ENCODE measurements at places on chromosomes 6 and 20.

DNA sequence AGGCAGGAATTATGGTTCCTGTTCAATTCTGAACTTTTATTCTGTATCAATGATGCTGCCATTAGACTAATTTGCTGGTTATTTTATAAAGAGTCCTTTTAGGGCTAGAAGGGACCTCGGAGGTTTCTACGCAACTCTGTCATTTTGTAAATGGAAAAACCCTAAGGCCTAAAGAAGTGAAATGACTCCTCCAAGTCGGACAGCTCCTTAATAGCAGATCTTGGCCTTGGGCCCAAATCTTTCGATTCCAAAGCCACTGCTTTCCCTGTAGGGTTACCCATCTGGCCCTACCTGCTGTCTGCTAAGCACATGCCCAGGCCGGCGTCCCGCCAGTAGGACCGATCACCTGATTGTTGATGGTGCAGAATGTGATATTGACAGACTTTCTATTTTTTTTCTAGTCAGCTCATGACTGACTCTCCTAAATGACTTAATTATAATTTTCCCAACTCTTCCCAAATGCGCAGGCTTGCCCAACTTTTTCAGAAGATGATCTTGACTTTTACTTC, 40.2 kb downstream of the PLEKHG1 start:
- no peak for DNase-seq

- DNase-seq: no peak
Observed at GRCh38 chr6:90460051-90460450, 126.8 kb downstream of the MAP3K7 start.

GRCh38 chr6:38876475-38876874, 161.4 kb downstream of the DNAH8 start:
- no peak for DNase-seq

- DNase-seq: no peak
Observed at GRCh38 chr20:24892931-24893330, 56.1 kb upstream of the CST7 start.

- no peak for DNase-seq
Observed at GRCh38 chr6:77450924-77451323, 12.4 kb downstream of the HTR1B start.

DNA sequence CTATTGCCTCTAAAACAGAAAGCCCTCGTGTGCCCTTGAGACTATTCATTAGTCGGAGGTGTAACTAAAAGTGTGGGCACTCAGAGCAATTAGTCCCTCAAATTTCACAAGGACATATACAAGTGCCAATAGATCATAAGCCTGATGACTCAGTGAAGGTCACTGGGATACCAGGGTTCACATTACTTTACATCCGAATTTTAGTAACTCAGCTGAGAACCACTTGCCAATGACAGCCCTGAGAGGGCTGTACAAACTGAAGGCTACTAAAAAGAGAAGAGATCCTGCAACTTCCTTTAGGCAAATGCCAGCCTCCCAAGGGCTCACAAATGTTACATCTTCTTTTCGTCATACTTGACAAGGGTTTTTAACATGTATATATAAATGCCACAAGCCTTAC, 369.6 kb downstream of the TENT5A start:
- no peak for DNase-seq

- DNase-seq: no peak
Observed at GRCh38 chr6:40668203-40668602, 81.0 kb upstream of the LRFN2 start.

DNA sequence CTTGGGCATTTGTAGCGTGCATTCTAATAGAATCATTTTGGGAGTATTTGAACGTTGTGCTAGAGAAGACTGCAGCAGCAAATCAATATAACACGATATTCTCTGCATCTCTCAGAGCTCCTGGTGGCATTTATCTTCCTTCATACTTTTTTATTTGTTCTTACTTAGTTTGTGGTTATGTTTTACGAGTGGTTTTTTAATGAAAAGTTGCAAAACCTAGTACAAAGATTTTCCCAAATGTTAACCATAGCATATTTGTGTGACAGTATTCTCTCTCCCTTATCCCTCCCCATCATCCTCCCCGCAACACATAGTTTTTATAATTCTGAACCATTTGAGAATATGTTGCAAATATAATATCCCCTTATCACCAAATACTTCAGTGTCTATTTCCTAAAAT, 50.4 kb downstream of the JARID2 start:
- no peak for DNase-seq

DNA sequence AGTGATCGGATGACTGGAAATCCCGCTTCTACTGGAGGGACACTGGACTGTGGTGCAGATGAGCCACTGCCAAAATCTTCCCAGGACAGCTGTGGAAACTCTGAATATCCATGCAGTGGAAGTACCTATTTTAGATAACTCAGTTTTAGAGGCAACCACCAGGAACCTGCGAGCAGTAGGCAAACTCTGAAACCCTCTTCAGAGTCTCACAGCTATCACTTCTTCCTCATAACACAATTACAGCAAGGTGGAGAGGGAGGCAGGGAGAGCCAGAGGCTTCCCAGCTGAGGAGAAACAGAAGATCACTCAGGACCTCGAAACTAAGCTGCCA, 322.8 kb upstream of the NT5E start:
- no peak for DNase-seq

- DNase-seq: no peak
Observed at GRCh38 chr6:41028561-41029412, 10.2 kb downstream of the UNC5CL start.

DNA sequence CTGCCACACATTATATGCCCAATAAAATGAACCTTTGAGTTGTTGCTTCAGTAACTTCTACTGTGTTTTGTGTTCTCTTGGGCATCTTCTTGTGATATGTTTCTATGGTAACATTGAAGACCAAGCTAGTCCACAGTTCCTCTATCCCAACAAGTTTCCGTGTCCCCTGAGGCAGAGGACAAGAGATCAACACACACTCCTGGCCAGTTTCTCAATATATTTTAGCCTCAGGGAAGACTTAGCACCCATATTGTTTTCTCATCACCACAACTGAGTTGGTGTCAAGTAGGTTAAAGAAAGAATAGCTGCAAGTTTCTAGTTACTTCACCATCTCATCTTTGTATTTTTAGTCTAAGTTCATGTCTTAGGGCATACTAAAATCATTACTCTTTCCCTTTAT, 277.5 kb downstream of the UST start:
- no peak for DNase-seq

DNA sequence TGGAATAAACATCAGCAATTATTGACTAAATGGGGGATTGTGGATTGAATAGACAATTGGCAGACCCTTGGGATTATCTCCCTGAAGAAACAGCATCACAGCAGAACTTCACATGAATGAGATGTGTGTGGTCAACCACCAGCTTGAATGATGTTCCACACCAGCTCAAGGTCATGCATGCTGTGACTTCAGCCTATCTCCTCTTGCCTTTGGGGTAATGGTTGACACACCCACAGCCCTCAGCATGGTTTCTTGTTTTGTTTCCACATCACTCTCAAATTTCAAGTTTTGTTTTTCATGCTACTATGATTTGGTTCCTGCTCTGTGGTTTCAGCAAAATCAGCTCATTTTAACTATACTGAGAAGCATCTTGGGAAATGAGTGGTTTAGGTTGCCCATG, 94.3 kb downstream of the PAK5 start:
- no peak for DNase-seq

- DNase-seq: peak; percentile 66
Observed at GRCh38 chr6:37731888-37732287, 34.2 kb upstream of the MDGA1 start.

GRCh38 chr20:25324412-25324811, 66.2 kb downstream of the ABHD12 start:
- DNase-seq: no peak

DNA sequence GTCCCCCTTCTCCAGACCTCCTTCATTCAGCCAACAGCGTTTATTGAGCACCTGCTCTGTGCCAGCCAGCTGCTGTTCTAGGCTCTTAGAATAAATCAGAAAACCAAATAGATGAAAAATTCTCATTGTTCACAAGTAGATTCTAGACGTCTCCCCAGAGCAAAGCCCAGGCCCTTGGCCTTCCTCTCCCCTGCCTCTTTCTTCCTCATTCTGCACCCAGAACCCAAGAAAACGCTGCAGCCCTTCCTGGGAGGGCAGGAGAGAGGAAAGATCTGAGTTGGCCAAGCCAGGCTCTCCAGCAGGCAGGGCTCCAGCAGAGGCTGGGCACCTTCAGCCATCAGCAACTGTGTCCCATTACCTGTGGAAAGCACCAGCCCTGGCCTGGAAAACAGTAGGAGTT, 12.0 kb upstream of the BPI start:
- no peak for DNase-seq

DNA sequence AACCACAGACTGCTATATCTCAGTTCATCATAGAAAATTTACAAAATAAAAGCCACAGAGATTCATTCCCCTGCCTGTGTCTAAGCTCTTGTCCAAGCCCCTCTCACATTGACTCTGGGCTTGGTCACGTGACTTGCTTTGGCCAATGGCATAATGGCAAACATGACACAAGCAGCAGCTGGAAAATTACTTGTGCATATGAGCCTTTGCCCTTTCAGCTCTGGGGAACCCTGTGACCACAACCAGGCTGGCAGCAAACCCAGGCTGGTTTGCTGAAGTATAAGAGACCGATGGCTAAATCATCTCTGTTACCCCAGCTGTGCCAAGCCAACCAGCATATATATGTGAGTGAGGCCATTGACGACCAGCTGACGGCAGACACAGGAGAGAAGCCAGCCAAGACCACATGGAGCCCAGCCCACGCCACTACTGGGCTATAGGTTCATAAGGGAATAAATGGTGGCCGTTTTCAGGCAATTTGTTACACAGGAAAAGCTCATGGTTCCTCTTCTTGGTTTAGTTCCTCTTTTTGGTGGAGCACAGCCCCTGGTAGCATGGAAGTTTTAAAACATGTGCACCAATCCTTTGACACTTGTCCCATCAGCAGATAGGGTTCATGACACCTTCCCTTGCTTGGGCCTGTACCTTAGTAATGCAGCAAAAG, 31.8 kb upstream of the RSPO4 start:
- DNase-seq: no peak

- DNase-seq: no peak
Observed at GRCh38 chr6:139521338-139521737, 146.9 kb upstream of the CITED2 start.

DNA sequence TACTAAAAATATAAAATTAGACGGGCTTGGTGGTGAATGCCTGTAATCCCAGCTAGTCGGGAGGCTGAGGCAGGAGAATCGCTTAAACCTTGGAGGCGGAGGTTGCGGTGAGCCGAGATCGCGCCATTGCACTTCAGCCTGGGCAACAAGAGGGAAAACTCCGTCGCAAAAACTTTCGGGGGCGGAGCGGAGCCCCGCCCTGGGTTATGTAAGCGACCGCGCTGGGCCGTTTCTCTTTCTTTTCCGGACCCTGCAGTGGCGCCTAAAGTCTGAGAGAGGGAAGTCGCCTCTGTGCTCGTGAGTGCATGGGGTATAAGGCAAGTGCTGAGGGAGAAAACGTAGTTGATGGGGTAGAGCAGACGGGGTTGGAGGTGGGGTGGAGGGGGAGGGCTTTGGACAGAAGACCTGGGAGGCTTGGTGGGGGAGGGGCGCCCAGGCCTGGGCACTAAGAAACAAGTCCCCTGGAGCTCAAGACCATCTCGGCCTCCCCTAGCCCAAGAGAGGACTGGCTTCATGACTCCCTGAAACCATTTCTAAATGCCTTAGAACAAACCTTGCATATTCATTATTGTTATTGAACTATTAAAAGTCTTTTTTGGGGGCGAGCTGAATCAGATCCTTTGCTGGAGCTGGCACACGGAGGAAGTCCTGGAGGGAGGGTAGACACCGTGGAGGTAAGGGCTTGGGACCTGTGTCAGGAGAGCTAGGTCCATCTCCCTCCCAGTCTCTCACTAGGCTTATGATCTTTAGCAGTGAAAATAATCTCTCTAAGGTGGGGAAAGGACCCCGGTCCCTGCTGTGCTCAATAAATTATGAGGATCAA, 2.7 kb upstream of the MICA start:
- DNase-seq: no peak

DNA sequence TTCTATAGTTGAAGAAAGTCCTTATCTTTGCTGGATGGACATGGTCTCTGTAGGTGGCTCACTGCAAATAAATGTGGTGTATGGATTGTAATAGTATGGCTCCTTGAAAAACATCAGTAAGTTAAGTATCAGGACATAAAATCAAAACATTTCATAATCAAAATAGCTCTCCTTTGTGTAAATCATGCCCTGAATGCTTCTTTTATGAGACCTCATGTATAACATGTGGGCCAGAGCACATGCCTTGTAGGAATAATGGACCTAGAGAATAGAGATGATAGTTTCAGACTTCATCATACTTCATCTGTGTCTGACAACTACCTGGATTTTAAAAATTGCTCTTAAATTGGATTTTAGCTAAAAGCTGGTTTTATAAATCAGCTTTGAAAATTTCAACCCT, 159.9 kb downstream of the ASCC3 start:
- DNase-seq: no peak

Data from iPS-NIHi11 (cell line).